ENCODE measurements at places on chromosomes 6 and 20. TPM values are rescaled to one million over a fixed set of nuclear protein-coding genes. Genes with fewer than 3 reads are reported as not detected.

CALHM6 gene
- polyA plus RNA-seq = 5.1 TPM

- peak; percentile 50 for DNase-seq
- no peaks in the 10 kb centered on the region for H3K4me1 ChIP-seq
- no peak overlapping the region for H3K27ac ChIP-seq
Observed at GRCh38 chr6:30219244-30219643, 6.0 kb upstream of the TRIM26 start.

DNA sequence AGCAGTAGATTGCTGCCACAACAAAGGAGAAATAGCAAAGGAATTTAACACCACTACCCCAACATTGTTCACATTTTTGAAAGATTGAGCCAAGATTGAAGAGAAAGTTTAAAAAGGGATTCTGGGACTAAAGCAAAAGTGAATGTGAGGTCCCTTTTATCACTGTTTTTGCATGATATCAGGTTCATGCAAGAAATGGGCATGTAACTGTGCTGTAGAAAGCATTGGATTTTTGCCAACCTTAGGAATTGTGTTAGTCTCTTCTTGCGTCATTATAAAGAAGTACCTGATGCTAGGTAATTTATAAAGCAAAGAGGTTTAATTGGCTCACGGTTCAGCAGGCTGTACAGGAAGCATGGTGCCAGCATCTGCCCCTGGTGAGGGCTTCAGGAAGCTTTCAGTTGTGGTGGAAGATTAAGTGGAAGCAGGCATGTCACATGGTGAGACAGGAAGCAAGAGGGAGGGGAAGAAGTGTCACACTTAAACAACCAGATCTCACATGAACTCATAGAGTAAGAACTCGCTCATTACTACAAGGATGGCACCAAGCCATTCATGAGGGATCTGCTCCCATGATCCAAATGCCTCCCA lies 4.6 kb upstream of the GJB7 start:
- H3K4me1 ChIP-seq = no peaks in the 10 kb centered on the region
- no peak for DNase-seq
- no peak overlapping the region for H3K27ac ChIP-seq
- H3K36me3 ChIP-seq = no peaks in the 10 kb centered on the region

DNA sequence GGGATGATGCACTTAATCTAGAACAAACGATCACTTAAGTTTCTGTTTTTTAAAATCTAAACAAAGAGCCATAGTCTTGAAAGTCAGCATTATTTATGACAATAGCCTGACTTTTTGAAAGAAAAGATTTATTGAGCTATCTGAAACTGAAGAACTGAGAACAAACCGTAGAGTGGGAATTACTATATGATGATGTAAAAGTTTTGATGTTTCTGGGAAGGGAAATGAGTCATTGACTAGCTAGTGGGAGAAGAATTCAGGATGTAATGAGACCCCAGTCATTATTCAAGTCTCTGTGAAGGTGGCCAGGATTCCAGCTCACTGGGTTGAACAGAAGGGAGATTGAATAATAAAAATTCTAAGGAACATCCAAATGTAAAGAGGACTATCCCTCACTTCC lies 83.4 kb upstream of the FABP7 start:
- no peak overlapping the region for H3K4me3 ChIP-seq
- H3K36me3 ChIP-seq = no peaks in the 10 kb centered on the region
- H3K27me3 ChIP-seq = no peaks in the 10 kb centered on the region
- no peak overlapping the region for H3K27ac ChIP-seq
- H3K4me1 ChIP-seq = no peaks in the 10 kb centered on the region

TRAPPC3L gene
- 0.10 TPM for polyA plus RNA-seq

TNFRSF21 gene
- polyA plus RNA-seq = 4.0 TPM

SPDEF gene
- polyA plus RNA-seq = not detected

GRCh38 chr20:63700199-63701050 lies 4.0 kb downstream of the TNFRSF6B start:
- peak; percentile 55 for DNase-seq
- H3K4me3 ChIP-seq = no peak overlapping the region
- H3K36me3 ChIP-seq = peaks cover 22% of the 10 kb centered on the region

C6orf163 gene
- polyA plus RNA-seq = 4.5 TPM

GRCh38 chr6:137210903-137211302 lies 8.3 kb downstream of the IFNGR1 start:
- no peaks in the 10 kb centered on the region for H3K27me3 ChIP-seq
- DNase-seq = no peak
- H3K4me3 ChIP-seq = no peak overlapping the region

GRCh38 chr6:108622641-108623298 lies 62.1 kb downstream of the FOXO3 start:
- no peaks in the 10 kb centered on the region for H3K27me3 ChIP-seq
- no peak overlapping the region for H3K4me3 ChIP-seq
- peak; percentile 51 for DNase-seq
- peaks cover 81% of the 10 kb centered on the region for H3K4me1 ChIP-seq
- no peaks in the 10 kb centered on the region for H3K36me3 ChIP-seq

- peaks cover 12% of the 10 kb centered on the region for H3K4me1 ChIP-seq
- H3K27ac ChIP-seq = no peak overlapping the region
- no peaks in the 10 kb centered on the region for H3K36me3 ChIP-seq
- no peak overlapping the region for H3K4me3 ChIP-seq
- DNase-seq = no peak
Observed at GRCh38 chr6:157229713-157230112, 93.6 kb downstream of the TMEM242 start.

SALL4 gene
- 0.81 TPM for polyA plus RNA-seq

- no peak for DNase-seq
- no peak overlapping the region for H3K27ac ChIP-seq
- no peaks in the 10 kb centered on the region for H3K4me1 ChIP-seq
Observed at GRCh38 chr6:31453259-31453658, 44.7 kb upstream of the MICB start.

EDN1 gene
- 2.8 TPM for polyA plus RNA-seq
